Activated CD4-positive, alpha-beta T cell treated with anti-CD3 and anti-CD28 coated beads, Interleukin-2, amount 50 U/mL, for 24 hours (primary cell): ENCODE measurements at places on chromosomes 7 and 10.

DNA sequence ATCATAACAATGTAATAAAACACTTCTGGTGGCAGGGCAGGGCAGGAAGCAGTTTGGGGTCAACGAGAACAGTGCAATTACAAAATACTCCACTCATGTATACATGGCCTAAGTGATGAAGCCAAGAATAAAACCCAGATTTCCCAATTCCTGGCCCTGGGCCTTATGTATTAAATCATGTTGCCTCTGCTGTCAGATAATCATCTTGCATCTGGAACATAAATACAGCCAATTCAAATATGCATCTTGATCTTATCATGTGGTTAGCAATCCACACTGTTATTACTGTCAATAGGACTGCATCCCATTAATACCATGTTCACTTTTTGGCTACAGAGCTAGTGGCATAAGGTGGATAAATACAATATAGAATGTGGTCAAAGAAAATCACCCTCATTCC lies 186.5 kb upstream of the SLC25A13 start:
- no peak for DNase-seq

GRCh38 chr7:23093546-23093945 lies 12.0 kb upstream of the KLHL7 start:
- DNase-seq: no peak

- DNase-seq: no peak
These were observed 14.8 kb upstream of the LSM8 start for GRCh38 chr7:118169146-118169545.

DNA sequence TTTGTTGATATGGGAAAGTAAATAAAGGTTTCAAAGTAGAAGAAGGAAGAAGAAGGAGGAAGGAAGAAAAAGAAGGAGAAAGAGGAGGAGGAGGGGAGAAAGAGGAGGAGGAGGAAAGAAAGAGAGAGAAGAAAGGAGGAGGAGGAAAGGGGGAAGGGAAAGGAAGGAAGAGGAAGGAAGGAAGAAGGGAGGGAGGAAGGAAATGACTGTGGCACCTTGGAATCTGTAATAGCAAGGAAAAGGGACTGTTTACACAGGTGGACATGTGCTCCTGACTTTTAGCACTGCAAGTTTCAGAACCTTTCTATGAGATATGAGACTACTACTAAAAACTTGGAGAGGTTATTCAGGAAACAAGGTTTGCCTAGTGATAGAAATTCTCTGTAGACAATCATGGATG lies 153.2 kb downstream of the BTAF1 start:
- DNase-seq: no peak
